ENCODE measurements at places on chromosomes 6 and 20. TPM values are rescaled to one million over a fixed set of nuclear protein-coding genes. Genes with fewer than 3 reads are reported as not detected.

Gene MYL9
- 29.4 TPM for total RNA-seq

DNA sequence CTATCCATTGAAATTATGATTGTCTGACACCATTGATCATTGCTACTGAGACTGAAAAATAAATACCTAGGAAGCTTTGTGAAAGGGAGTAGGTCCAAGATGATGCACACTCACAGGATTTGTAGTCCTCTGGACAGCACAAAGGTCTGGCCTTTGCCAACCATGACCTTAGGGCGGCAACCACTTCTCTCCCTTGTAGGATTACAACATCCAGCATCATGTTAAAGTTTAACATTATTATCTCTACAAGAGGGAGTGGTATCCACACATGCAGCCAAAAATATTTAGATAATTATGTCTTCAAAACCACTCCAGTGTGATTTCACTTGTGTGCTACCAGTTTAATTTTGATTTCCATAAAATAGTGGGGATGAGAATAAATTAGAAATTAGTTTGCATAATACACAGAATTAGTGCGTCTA is 51.1 kb upstream of the NHSL1 start:
- H3K27ac ChIP-seq, result no peak overlapping the region
- no peaks in the 10 kb centered on the region for H3K27me3 ChIP-seq
- H3K4me3 ChIP-seq, result no peak overlapping the region
- no peak for DNase-seq

DNA sequence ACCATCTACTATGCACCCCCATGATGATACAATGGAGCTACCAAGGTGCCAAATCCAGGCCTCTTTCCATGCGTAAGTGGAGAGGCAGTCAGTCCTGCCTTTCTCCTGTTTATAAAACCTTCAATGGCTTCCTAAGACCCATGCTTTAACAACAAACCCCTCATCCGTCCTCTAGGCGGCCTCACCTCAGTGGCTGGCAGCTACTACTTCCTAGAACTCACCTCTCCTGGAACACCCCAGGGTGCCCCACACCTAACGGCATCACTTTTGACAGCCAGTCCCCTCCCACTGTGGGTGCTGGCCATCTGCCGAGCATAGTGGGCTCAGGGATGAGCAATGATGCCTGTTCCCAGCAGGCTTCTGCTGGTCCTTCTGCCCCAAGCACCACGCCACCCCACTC is 80.0 kb upstream of the TAB2 start:
- no peaks in the 10 kb centered on the region for H3K36me3 ChIP-seq
- peaks cover 17% of the 10 kb centered on the region for H3K4me1 ChIP-seq
- H3K4me3 ChIP-seq, result no peak overlapping the region
- DNase-seq, result no peak
- H3K27ac ChIP-seq, result no peak overlapping the region

DNA sequence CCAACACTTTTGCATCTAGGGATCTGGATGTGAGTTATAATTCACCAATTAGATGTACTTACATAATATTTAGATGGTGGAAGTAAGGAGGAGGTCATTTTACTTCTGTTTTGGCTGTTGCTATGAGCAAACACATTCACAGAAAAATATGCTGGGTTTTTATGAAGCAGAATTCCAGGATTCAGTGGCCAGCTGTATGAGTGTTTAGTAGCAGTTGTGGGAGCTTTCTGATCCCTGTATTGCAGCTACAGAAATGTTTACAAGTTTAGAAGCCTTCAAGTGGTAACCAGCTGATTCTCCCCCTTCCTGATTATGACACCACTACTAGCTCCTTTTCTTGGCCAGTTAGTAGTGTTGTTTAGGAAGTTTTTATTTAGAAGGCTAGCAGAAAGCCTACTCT is 177.0 kb downstream of the TENT5A start:
- H3K36me3 ChIP-seq, result no peaks in the 10 kb centered on the region
- no peak overlapping the region for H3K4me3 ChIP-seq
- no peaks in the 10 kb centered on the region for H3K27me3 ChIP-seq

DNA sequence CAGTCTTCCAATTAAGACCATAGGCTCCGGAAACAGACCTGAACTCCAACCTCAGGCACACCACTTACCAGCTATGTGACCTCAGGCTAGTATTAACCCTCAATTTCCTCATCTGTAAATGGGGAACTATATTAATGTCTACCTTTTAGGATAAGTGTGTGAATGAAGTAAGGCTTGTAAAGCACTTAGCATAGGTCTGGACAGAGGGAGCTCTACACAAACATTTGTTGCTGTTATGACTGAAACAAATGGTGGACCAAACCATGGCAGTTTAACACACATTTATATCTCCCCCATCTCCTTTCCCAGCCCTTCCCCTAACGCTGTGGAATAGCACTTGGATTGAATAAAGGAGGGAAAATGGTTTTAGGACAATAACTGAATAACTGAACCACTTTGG is 48.7 kb downstream of the TSHZ2 start:
- H3K4me3 ChIP-seq, result no peak overlapping the region
- H3K4me1 ChIP-seq, result peaks cover 3% of the 10 kb centered on the region
- no peaks in the 10 kb centered on the region for H3K36me3 ChIP-seq
- no peaks in the 10 kb centered on the region for H3K27me3 ChIP-seq

DNA sequence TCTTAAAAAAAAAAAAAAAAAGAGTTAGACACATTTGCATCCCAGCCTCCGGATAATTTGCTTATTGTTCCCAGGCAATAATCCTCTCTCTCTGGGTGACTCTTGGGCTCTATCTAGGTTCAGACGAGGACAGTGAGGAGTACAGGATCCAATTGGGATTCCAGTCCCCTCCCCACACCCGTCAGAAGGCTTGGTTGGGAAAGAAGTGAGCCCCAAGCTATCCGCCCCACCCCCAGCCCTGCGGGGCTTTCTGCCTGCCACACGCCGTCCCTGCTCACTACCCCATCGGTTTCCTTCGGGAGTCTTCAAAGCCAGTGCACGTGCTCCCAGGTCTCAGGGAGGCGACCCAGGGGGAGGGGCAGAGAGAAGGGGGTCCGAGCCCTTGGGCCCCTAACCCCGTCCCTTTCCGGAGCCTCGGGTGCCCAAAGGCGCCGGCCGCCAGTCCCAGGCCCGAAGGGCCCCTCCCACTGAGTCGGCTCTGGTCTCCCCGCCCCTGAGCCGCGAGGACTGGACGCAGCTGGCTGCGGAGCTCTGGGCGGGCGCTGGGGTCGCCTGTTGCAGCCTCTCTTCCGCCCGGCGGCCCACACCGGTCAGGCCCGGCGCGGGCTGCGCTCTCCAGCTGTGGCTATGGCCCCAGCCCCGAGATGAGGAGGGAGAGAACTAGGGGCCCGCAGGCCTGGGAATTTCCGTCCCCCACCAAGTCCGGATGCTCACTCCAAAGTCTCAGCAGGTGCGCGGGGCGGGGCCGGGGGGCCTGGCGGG is 2.5 kb downstream of the MYMX start:
- H3K36me3 ChIP-seq, result no peaks in the 10 kb centered on the region
- H3K4me1 ChIP-seq, result peaks cover 76% of the 10 kb centered on the region
- H3K4me3 ChIP-seq, result peak overlapping the region; percentile 54
- no peaks in the 10 kb centered on the region for H3K27me3 ChIP-seq
- no peak for DNase-seq

- no peaks in the 10 kb centered on the region for H3K36me3 ChIP-seq
- no peak overlapping the region for H3K27ac ChIP-seq
- no peaks in the 10 kb centered on the region for H3K4me1 ChIP-seq
These were observed 144.5 kb downstream of the SYCP2 start for GRCh38 chr20:59788811-59789397.
